ENCODE measurements at places on chromosomes 11 and 22. TPM values are rescaled to one million over a fixed set of nuclear protein-coding genes. Genes with fewer than 3 reads are reported as not detected.
A peak's percentile ranks its signal among the peaks of the same experiment; 100 is the strongest.

CBX6 gene
- 17.2 TPM for polyA plus RNA-seq

NTM gene
- polyA plus RNA-seq, result 37.2 TPM

CD3E gene
- polyA plus RNA-seq, result not detected

CCDC116 gene
- polyA plus RNA-seq, result 0.03 TPM

PLA2G3 gene
- not detected for polyA plus RNA-seq

CAPN5 gene
- 1.5 TPM for polyA plus RNA-seq

OR8A1 gene
- not detected for polyA plus RNA-seq

CYTH4 gene
- 0.48 TPM for polyA plus RNA-seq

ST14 gene
- polyA plus RNA-seq, result 72.9 TPM

B3GAT1 gene
- 0.08 TPM for polyA plus RNA-seq

ACRV1 gene
- not detected for polyA plus RNA-seq

MPPED2 gene
- not detected for polyA plus RNA-seq

TBX1 gene
- not detected for polyA plus RNA-seq

DNA sequence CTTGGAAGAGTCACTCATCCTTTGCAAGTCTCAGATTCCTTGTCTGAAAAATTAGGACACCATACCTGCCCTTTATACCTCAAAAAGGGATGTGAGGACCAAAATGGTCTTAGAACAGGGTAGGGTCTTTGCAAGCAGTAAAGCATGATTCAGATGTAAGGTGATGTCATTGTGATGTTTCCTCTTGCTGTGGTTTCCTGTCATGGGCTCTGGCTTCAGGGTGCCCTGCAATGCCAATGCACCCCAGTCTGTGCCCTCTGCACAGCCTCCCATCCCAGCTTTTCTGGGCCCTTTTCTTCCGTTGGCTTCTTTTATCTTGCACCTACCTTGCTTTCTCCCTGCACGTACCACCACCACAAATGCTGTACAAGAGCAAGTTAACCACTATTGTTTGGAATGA lies 87.8 kb upstream of the NNMT start:
- DNase-seq, result no peak

- no peak for DNase-seq
These were observed 42.3 kb upstream of the HTATIP2 start for GRCh38 chr11:20321177-20321576.

- peak; percentile 5 for DNase-seq
These were observed 99.5 kb downstream of the ZNF280B start for GRCh38 chr22:22408731-22409696.

GRCh38 chr22:22692707-22693530 lies 48.5 kb downstream of the GGTLC2 start:
- peak; percentile 17 for DNase-seq

GRCh38 chr11:81963018-81963417 lies 770.6 kb downstream of the FAM181B start:
- DNase-seq, result no peak

DNA sequence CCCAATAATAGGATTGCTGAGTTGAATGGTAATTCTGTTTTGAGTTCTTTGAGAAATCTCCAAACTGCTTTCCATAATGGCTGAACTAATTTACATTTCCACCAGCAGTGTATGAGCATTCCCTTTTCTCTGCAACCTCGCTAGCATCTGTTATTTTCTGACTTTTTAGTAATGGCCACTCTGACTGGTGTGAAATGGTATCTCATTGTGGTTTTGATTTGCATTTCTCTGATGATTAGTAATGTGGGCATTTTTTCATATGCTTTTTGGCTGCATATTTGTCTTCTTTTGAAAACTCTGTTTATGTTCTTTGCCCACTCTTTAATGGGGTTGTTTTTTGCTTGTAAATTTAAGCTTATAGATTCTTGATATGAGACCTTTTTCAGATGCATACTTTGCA lies 97.4 kb downstream of the FDX1 start:
- DNase-seq, result no peak

DNA sequence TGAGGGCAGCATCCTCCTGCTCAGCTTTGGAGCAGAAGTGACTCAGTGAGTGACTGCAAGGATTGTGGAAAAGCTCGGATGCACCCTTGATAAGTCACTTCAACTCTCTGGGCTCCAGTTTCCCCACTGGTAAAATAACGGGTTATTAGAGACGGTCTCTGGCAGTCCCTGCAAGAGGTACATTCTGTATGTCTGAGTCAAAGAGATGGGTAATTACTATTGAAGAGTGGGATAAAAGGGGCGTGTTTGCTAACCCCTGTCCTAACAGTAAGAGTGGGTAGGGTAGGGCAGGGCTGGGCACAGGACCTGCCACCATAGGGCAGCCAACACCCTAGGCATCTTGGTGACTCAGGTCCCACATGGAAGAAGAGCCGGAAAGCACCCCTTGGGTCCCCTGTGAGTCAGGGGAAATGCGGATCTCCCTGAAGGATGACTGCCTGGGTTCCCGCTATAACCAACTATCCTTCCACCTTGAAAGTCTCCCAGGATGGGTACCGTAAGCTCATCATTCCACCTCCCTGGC lies 7.3 kb upstream of the AHNAK start:
- DNase-seq, result peak; percentile 88

DNA sequence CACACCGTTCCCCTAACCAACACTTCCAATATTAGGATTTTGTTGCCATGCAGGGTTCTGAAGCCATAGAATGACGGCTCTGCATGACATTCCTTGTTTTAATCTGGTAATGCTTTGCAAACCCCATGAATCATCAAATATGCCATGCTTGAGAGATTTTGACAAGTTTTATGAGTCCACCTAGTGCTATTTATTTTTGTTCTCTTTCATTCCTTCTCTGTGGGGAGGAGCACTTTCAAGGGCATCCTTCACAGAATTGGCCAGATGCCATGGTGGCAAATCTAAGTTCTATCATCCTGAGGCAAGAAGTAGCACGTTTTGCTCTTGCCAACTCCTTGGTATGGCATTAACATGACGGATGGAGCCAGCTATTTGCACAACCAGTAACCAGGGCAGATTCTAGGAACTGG lies 268.4 kb downstream of the FAM76B start:
- DNase-seq, result peak; percentile 93

DNA sequence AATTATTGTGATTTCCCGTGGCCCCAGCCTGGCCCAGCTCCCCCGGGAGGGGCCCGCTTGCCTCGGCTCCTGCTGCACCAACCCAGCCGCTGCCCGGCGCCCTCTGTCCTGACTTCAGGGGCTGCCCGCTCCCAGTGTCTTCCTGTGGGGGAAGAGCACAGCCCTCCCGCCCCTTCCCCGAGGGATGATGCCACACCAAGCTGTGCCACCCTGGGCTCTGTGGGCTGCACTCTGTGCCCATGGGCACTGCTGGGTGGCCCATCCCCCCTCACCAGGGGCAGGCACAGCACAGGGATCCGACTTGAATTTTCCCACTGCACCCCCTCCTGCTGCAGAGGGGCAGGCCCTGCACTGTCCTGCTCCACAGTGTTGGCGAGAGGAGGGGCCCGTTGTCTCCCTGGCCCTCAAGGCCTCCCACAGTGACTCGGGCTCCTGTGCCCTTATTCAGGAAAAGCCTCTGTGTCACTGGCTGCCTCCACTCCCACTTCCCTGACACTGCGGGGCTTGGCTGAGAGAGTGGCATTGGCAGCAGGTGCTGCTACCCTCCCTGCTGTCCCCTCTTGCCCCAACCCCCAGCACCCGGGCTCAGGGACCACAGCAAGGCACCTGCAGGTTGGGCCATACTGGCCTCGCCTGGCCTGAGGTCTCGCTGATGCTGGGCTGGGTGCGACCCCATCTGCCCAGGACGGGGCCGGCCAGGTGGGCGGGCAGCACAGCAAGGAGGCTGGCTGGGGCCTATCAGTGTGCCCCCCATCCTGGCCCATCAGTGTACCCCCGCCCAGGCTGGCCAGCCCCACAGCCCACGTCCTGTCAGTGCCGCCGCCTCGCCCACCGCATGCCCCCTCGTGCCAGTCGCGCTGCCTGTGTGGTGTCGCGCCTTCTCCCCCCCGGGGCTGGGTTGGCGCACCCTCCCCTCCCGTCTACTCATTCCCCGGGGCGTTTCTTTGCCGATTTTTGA lies 3.3 kb upstream of the ANKRD13D start:
- no peak for DNase-seq

- no peak for DNase-seq
These were observed 3.8 kb upstream of the DERL3 start for GRCh38 chr22:23842599-23842998.

GRCh38 chr11:131985846-131986301 lies 615.5 kb downstream of the NTM start:
- DNase-seq, result no peak

GRCh38 chr22:19769393-19769715 lies 8.8 kb downstream of the TBX1 start:
- DNase-seq, result no peak

DNA sequence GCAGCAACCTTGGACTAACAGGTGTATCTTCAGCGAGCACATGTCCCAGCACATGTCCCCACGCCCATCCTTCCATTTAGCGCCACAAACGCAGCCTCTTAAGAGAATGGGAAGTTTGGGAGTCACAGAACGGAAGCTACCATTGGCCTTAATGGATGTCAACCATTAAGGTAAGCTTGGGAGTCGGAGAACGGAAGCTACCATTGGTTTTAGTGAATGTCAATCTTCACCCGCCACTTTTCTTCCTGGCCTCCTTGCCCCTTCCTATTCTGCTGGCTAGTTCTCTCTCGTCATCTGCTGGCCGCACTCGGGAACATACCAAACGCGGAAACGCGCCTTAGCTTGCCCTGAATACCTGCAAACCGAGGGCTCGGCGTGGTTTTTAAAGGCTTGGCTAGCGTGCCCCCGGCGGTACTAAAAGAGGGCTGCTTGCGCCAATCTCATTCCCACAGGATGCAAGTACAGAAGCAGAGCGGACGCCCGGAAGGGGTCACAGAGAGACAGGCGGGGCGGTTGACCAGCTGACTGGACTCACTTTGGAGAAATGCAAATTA lies 24.3 kb downstream of the GLYATL1 start:
- peak; percentile 89 for DNase-seq

- DNase-seq, result no peak
These were observed 35.4 kb downstream of the PISD start for GRCh38 chr22:31626427-31627150.

DNA sequence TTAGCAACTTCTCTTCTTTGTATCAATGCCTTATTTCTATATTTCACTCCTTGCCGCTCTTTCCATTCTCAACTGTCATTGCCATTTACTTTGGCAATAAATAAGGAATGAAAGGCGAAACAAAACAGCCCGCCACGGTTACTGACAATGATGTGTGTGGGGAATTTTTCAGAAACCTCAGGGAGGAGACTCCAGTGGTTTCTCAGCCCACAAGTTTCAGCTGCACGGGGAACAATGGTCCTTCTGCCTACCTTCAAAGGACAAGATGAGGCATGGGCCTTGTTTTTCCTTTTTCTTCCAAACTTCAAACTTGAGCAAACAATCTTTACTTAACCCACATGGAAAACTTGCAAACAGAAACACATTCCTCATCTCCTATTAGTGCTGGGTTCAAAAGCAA lies 409.4 kb downstream of the METTL15 start:
- DNase-seq, result peak; percentile 50

- peak; percentile 11 for DNase-seq
These were observed 125.7 kb upstream of the SNX19 start for GRCh38 chr11:131042041-131042390.

- no peak for DNase-seq
These were observed 38.7 kb downstream of the APIP start for GRCh38 chr11:34877375-34877975.
